Bronchus fibroblast of lung (primary cell): ENCODE measurements at places on chromosomes 3 and 15. TPM values are rescaled to one million over a fixed set of nuclear protein-coding genes. Genes with fewer than 3 reads are reported as not detected.

The LRRN1 gene
- 0.17 and 0.30 TPM in 2 replicates for total RNA-seq

The PRR20G gene
- not detected in 2 replicates for total RNA-seq

The POTEB2 gene
- total RNA-seq = not detected in 2 replicates

The RPL4 gene
- total RNA-seq = 6,359 and 6,740 TPM in 2 replicates

The HEXA gene
- 62.7 and 65.4 TPM in 2 replicates for total RNA-seq

The SLITRK3 gene
- not detected in 2 replicates for total RNA-seq

The RBMS3 gene
- total RNA-seq = 13.6 and 15.8 TPM in 2 replicates

The EPHA3 gene
- 0.15 and 0.17 TPM in 2 replicates for total RNA-seq

The UBE2E2 gene
- 32.4 and 35.0 TPM in 2 replicates for total RNA-seq

The TMEM44 gene
- total RNA-seq = 11.1 and 11.9 TPM in 2 replicates

The ARID3B gene
- total RNA-seq = 1.8 and 3.0 TPM in 2 replicates

The AADAC gene
- total RNA-seq = not detected in 2 replicates

The SNX33 gene
- 13.3 and 13.7 TPM in 2 replicates for total RNA-seq

The GHRL gene
- not detected in 2 replicates for total RNA-seq

The BCHE gene
- 10.0 and 17.3 TPM in 2 replicates for total RNA-seq

The CASR gene
- not detected in 2 replicates for total RNA-seq

The KLHDC8B gene
- total RNA-seq = 13.4 and 14.1 TPM in 2 replicates

The ZNF80 gene
- total RNA-seq = not detected in 2 replicates

The DAPK2 gene
- 0.34 and 3.0 TPM in 2 replicates for total RNA-seq

The SLC28A2 gene
- not detected in 2 replicates for total RNA-seq

The OR5K2 gene
- not detected in 2 replicates for total RNA-seq

The CLRN1 gene
- total RNA-seq = not detected in 2 replicates

The FOXL2 gene
- total RNA-seq = under 0.01 and 0.17 TPM in 2 replicates

The NPAP1 gene
- total RNA-seq = not detected in 2 replicates

The KY gene
- not detected in 2 replicates for total RNA-seq

The ELL3 gene
- total RNA-seq = 2.2 and 3.4 TPM in 2 replicates

The SLC24A1 gene
- total RNA-seq = 6.1 and 7.7 TPM in 2 replicates

The FAM107A gene
- total RNA-seq = 1.3 TPM in 2 replicates

The ITIH1 gene
- not detected in 2 replicates for total RNA-seq

The DPPA4 gene
- total RNA-seq = 0.67 and 1.2 TPM in 2 replicates

The LCTL gene
- total RNA-seq = 0.74 and 1.5 TPM in 2 replicates

The OSTN gene
- total RNA-seq = not detected in 2 replicates

The CMTM8 gene
- total RNA-seq = 1.0 and 1.5 TPM in 2 replicates

The GPR62 gene
- 0.15 and 0.34 TPM in 2 replicates for total RNA-seq

The CCR3 gene
- not detected in 2 replicates for total RNA-seq

The HTR3E gene
- total RNA-seq = not detected in 2 replicates

The MAP3K13 gene
- 11.3 TPM in 2 replicates for total RNA-seq

The GADL1 gene
- total RNA-seq = not detected in 2 replicates

The DTX3L gene
- total RNA-seq = 11.1 and 12.6 TPM in 2 replicates

The SEMA6D gene
- total RNA-seq = 1.8 and 3.4 TPM in 2 replicates

The GJD2 gene
- not detected in 2 replicates for total RNA-seq

The APOD gene
- 0.74 and 1.0 TPM in 2 replicates for total RNA-seq

The TMEM158 gene
- 40.4 and 48.8 TPM in 2 replicates for total RNA-seq

The ZPLD1 gene
- not detected in 2 replicates for total RNA-seq
